ENCODE measurements at places on chromosomes 3 and 15.

DNA sequence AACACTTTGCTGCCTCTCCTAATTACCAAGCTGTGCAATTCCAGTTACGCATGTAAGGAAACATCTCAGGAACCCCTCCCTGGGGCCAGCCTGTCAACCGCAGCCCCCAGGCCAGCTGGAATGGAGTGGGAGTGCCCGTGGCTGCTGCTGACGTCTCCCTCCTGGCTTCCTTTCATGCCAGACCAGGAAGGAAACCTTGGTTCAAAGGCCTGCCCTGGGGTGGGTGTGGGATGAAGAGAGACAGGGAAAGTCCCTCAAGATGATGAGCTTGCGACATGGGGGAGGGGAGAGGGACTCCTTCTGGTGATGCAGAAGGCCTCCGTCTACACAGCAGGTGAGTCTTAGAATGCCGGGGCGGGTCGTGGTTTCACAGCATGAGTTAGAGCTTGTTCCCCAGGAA is 11.4 kb upstream of the CYP11A1 start:
- DNase-seq = no peak

GRCh38 chr3:29397406-29397805 is 116.5 kb downstream of the RBMS3 start:
- DNase-seq = no peak

- no peak for DNase-seq
Observed at GRCh38 chr15:45392584-45392855, 14.2 kb upstream of the GATM start.

- DNase-seq = no peak
Observed at GRCh38 chr15:87477737-87478686, 778.5 kb downstream of the NTRK3 start.

- DNase-seq = no peak
Observed at GRCh38 chr15:101411581-101411980, 77.9 kb downstream of the PCSK6 start.

GRCh38 chr3:56188201-56188600 is 280.1 kb downstream of the ERC2 start:
- no peak for DNase-seq

GRCh38 chr15:33114374-33114717 is 80.2 kb downstream of the FMN1 start:
- DNase-seq = no peak
